ENCODE measurements at places on chromosomes 5 and 9.

DNA sequence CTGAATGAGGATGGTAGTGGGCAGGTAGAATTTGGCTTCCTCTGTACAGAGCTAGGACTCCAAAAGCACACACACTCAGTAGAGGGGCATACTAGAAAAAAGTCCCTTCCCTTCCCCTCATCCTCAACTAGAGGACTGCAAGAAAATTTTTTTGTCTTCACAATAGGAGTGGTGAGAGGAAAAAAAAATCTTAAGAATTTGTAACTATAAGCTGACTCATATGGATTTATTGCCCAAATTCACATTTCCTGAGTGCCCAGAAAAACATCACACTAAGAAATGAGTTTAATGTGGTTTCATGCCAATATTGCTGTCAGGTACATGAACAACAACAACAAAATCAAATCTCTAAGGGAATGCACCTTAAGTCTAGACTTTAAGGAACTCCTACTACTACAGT, 43.7 kb downstream of the RANBP6 start:
- DNase-seq, result no peak

DNA sequence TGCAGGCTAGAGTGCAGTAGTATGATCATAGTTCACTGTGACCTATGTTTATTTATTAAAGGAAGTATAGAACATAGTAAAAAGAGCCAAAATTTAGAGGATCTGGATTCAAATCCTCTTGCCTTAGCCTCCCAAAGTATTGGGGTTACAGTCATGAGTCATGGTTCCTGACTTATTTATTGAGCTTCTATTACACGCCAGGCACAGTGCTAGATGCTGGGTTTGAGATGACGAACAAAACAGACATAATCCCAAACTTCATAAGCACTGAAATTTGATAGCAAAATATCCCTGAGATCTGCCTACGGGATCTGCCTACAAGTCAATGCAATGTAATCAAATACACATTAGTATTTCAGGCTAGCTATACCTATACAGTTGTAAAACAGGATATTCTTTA, 2.5 kb downstream of the KIAA0825 start:
- DNase-seq, result no peak

DNA sequence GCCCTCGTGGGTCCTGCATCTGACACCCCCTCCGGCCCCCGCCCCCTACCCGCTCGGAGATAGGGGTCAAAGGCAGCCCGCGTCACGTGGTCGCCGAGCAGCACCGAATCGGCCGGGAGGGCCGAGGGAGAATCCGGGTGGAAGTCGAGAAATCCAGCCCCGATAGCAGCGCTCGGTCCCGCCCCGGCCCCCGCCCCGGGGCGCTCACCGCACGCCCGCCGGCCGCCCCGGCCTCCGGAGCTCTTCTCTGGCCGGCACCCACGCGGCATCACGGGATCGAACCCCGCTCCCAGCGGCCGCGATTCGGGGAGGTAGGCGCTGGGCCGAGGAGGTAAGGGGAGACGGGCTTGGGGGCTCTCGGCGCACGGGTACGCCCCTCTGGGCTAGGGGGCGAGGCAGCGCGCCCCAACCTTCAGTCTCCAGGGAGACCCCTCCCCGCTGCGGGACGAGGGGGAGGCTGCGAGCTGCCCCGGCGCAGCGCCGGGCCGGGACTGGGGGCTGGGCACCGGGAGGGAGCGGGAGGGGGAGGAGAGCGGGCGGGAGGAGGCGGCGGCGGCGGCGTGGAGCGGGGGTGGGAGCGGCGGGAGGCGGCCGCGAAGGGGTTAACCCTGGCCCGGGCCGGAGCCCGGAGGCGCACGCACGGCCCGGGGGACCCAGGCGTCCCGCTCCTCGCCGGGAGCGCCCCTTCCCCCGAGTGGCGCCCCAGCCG, 22.1 kb upstream of the NDST1 start:
- DNase-seq, result no peak

DNA sequence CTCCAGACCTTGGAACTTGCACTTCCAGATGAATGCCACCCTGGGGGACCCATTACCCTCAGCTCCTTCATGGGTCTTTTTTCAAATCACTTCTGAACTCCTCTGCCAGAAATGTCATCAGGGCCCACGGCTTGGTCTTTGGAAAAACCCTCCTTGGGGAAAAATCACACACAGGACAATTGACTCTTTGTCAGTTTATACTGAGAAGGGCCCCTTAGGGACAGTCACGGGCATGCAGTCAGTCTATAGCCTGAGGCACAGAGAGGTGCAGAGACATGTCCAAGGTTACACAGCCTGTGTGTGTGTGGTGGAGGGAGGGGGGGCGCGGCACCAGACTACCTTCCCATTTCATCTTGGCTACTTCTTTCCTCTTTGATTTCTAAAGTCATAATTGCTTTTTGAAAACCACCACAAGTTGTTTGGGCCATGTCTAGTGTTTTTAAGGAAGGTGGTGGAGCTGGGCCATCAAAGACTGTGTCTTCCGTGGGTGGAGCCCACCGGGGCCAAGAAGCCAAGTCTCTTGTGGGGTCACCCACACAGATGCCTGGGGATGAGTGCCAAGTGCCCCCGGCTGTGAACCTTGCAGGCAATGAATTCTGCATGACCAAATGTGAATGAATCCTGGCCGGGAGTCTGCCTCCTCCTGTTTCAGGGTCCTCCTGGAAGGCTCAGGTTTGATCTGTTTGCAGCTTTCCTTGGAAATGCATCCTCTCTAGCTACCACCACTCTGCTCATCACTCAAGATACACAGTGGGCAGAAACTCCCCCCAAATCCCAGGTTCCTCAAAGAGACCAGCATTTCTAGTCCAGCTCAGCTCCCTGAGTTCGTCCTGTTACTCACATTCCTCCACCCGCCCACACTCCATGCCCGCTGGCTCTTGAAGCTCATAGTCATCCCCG, 200.1 kb upstream of the TBC1D2 start:
- no peak for DNase-seq

GRCh38 chr9:99345942-99346341, 123.9 kb downstream of the SEC61B start:
- no peak for DNase-seq

DNA sequence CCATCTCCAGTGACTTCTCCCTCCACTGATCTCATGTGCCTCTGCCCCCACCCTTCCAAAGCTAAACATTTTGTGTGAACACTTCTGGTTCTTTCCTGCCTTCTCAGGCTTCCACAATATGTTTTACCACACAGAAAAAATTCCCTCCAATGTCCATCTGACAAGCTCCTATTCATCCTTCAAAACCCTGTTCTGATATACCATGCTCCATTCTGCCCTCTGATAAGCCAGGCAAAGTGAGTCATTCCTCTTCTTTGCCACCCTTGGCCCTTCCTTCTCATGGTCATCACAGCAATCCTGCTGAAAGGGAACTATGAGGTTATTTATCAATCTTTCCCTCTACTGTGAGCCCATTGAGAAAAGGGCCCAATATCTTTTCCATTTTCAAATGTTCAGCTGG, 97.6 kb downstream of the BARX1 start:
- no peak for DNase-seq

- DNase-seq, result no peak
Observed at GRCh38 chr5:14598225-14598624, 16.6 kb downstream of the OTULINL start.

DNA sequence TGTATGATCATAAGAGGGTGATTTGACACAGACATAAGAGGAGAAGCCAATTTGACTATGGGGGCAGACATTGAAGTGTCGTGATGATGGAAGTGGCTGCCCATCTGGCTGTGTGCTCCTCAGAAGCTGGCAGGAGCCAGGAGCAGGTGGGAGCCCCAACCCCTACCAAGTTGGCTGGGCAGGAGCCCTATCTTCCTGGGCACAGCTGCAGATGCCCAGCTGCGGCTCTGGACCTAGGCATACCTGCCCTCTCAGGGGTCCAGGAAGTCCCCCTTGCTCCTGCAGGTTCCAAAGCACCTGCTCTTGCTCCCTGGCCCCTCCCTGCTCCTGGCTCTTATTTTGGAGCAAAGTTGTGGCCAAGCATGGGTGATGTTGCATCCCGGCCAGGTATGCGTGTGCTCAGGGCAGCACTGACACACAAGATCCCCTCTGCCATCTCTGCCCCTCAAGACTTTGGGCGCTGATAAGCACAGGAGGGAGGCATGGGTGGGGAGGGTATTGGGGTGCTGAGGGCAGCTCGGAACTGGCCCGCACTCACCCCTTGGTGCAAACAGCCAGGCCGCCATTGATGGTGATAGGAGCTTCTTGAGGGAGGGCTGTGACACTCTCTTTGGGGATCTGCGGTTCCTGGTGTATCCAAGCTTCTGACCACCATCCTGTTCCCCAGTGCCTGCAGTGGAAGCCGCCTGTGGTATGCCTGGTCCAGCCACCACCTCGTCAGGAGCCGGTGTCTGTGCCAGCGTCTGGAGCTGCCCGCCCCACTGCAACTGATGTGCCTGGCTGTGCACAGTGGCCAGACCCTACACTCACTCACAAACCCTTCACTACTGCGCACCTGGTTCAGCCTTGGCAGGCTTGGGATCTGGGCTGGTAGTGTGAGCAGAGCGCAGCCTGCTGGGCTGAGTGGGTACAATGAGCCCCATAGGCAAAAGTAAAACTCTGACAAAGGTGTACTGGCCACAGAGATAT, 230.9 kb downstream of the CDH9 start:
- DNase-seq, result no peak

- DNase-seq, result peak; percentile 69
Observed at GRCh38 chr5:78569441-78569840, 79.1 kb downstream of the LHFPL2 start.

- no peak for DNase-seq
Observed at GRCh38 chr9:70494221-70494620, 79.8 kb upstream of the KLF9 start.

DNA sequence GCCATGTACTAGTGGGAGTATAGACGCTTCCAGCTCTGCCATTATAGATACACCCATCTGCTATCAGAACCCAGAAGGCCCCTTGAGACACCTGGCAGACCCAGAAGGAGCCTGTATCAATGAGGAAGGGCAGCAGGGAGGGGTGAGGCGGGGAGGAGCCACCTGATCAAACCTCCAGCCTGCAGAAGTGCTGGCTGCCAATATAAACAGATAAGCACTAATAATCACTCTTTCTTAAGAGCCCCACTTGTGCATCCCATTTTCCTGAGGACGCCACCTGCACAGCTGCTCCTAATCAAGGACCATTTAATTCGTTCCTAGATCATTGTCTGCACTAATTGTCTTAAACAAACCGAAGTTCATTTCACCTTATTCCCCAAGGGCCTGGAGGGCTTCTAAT, 75.0 kb upstream of the NEK6 start:
- no peak for DNase-seq

DNA sequence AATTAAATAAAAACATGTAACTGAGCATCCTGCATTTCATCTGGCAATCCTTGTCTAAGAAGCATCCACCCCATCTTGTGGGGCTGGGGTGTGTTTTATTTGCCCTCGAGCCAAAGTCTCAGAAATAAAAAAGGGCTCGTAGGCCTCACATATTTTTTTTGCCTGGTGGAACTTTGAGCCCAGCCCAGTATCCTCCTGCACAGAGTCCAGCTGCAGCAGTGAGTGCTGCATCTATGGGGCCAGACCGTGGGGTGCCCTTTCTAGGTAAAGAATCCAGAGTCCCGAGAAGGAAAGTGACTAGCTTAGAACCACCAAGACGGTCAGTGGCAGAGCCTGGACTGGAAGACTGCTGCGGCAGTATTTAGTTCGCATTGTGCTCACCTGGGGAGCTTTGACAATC, 33.1 kb downstream of the NEURL1B start:
- DNase-seq, result no peak

DNA sequence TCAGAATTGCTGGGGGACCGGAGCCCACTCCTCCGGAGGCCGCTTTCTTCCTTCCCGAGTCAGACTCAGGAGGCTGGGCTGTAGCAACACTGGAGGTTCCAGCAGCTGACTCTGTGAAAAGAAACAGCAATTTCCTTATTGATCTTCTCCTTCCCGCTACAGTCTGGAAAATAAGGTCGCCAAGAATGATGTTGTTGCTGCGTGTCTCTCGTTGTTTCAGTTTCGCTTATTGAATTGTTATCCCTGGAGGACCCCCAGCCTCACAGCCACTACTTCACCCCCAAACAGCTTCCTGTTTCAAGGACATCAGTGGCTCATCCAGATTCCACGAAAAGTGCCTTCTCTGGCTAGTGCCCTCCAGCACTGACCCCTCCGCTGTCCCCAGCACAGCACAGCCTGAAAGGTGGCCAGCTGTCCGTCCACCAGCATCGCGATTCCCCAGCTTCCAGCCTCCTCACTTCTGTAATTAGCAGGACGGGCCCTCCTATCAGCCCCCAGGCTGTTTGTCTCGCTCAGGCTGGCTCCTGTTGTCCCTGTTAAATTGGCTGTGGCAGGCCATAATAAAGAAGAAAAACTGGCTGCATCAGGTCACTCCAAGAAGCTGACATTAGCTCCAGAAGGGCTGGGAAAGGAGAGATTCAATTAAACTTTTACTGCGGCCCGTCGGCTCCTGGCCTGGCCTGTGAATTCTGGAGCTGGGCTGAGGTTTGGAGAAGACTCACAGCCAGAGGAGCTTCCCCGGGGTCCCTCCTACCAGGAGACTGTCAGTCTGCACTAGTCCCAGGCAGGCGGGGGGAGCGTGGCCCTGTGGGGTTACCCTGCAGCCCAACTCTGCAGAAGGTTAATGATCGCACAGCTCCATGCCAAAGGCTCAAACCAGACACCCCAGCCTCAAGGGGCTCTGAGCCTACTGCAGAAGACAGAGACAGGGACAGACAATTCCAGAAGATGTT, 40.5 kb downstream of the OLFM1 start:
- no peak for DNase-seq

DNA sequence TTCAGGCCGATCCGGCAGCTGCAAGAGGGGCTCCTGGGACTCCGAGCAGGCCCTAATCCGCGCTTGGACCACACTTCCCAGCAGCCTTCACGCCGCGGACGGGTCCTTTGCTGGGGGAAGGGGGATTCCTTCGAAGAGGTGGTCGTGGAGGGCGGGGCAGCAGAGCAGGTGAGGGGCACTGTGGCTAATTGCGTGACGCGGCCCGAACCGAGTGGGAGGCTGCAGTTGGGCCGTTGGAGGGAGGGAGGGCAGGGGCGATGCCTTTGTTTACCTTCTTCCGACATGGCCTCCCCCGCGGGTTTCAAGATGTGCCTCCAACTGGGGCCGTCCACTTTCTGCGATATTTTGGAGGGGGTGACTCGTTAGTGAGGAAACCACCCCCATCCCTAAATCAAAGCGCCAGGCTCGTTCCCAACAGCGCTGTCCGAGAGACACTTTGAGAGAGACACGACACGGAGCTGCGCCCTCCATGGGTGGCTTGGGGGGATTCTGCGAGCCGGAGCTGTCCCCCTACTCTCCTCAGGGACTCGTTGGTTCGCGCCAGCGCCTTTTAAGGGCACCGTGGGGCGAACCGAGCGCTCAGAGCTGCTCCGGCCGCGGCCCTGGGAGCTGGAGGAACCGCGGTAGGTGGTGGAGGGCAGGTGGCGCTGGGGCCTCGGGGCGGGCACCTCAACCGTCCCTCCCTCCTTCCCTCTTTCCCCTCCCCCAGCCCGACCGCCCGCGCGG, at the start of gene FAM53C:
FAM53C (plus strand) TSS at position 582 of the 726 bp plus-strand sequence. CDS start 3,070 bp downstream, outside the sequence.
- peak; percentile 94 for DNase-seq

GRCh38 chr5:129904102-129904666, at the start of gene CHSY3:
CHSY3 (plus strand) TSS chr5:129904465.
- DNase-seq, result peak; percentile 62

DNA sequence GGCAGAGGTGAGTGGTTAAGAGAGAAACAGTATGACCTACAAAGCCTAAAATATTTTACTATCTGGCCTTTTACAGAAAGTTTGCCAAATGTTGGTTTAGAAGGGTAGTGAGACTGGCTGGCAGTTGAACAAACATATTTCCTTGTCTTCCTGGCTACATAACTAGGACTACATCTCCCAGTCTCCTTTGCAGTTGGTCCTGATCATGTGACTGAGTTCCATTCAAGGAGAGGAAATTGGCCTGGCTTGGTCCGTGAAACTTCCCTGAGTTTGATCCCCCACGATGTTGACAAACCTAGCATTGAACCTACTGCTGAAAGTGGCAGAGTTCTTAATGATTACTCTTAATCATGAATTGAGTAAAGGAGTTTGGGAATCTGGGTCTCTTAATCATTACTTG, 280.8 kb downstream of the SLIT3 start:
- DNase-seq, result no peak

Data from left renal pelvis (tissue), 4 donors.